ENCODE measurements at places on chromosomes 6 and 20.

DNA sequence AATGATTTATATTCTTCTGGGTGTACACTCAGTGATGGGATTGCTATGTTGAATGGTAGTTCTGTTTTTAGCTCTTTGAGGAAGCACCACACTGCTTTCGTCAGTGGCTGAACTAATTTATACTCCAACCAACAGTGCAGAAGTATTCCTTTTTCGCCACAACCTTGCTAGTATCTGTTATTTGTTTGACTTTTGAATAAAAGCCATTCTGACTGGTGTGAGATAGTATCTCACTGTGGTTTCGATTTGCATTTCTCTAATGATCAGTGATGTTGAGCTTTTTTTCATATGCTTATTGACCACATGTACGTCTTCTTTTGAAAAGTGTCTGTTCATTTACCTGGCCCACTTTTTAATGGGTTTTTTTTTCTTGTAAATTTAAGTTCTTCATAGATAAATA, 583.8 kb upstream of the ARID1B start:
- DNase-seq, result no peak

DNA sequence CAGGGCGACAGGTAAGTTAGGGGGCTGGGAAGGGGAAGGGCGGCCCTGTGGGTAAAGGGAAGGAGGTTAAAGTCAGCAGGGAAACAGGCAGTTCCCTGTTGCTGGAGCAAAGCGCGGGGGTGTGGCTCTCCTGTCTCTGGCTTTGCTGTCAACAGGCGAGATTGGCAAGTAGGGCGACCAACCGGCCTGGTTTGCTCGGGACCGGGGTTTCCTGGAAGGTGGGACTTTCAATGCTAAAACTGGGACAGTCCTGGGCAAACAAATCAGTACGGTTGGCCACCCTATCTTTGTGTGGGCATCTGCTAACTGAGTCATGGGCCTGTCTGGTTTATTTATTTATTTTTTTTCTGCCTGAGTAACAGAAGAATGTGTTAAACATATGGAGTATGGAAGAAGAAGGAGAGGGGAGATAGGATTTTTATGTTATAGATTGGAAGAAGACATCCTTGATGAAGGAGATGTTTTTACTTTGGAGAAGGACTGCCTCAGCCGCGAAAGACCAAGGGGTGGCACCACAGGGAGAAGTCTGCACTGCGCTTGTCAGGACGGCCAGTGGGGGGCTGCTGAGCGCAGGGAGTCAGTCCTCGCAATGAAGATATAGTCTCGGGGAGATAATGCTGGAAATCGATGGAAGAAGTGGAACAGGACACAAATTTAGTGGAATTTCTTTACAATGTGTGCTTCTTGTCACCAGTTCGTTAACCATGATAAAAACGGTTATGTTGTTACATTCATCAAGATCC, 43.4 kb upstream of the ESR1 start:
- DNase-seq, result peak; percentile 91

- no peak for DNase-seq
Measured at GRCh38 chr20:34403908-34404307, 40.8 kb downstream of the ITCH start.

DNA sequence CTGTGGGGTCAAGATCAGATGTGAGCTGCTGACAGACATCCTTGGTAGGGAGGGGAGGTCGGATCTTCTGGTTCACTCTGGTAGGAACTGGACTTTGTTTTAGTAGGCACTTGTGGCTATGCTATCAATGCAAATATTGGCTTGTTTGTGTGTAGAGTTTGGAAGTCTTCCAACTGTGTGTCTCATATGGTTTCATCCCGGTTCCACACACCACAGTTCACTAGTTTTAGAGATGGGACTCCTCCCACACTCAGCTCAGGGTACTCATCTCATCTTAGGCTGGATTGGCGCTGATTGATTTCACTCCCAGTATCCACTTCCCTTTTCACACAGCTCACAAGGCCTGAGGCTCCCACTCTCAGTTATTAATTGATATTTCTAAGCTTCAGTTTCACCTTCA, 161.3 kb downstream of the THBS2 start:
- no peak for DNase-seq

- peak; percentile 96 for DNase-seq
Measured at GRCh38 chr20:44960103-44960852, at the start of gene TOMM34. TOMM34 (minus strand) TSS chr20:44960397; CDS start chr20:44960333, 64 bp downstream.

DNA sequence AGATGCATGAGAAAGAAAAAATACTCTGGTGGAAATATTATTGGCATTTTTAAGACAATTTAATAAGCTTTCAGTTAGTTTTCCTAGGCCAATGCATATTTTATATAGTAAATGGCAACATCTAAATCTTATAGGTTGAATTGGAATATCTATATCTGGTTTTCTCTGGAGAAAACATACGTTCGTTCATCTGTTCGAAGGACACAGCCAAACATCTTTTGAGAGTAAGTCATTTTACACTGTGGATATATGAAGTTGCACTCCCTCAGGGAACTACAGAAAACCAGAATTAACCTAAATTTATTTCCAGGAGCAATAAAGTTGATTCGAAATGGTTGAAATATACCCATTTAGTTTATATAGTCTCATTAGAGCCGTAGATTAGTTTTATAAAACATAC, 49.0 kb downstream of the MYLIP start:
- DNase-seq, result no peak

DNA sequence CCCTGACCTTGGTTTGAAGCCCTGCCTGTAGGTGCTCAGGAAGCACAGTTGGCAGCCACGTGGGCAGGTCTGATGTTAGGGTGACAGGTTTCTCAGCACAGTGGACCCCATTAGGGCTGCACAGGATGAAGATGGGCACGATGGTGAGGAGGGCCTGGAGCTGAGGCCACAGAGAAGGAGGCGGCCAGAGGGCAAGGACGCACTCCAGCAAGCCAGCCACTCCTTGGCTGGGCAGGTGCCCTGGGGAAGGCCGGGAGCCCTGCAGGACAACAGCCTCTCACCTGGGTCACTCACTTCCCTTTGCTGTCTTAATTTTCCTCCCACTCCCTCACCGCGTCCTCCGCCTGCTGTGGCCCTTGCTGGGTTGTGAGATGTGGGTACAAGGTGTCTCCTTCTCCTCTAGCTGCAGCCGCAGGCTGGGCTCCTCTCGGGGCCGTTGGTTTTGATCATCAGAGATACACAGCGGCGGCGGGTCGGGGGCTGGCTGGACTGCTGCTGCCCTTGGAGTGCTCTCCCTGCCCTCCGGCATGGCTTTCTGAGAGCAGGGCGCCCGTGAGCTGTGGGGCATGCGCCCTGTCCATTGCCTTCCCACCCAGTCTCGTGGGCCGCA, 5.7 kb downstream of the OSBPL2 start:
- DNase-seq, result peak; percentile 62

DNA sequence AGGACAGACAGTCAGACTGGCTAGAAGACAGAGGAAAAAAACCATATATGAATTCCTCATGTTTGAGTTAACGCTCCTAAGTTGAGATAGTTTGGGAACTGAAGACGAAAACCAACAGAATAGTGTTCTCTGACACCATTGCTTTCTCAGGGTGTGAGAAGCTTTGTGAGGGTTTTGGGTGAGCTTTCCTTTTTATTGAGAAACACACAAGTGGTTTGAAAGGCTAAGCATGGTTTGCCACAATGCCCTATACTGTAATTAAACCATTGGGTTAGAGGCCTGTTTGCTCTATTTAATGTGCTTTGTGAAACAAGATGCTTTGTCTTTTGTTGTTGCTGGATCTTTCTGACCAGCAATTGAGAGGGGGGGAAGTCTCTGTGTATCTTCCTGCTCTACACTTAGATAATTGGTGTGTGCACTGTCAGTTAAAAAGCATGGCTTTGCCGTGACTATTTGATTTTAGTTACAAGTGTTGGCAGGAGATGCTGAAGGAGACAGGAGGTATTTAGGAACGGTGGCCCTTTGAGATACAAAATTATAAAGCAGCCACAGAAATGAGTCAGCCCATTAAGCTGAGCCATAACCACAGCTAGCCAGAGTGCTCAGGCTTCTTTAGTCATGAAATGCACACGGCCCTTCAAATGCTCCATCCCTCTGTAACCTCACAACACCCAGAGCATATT, 273.0 kb upstream of the PREP start:
- DNase-seq, result no peak

GRCh38 chr6:42454428-42454791, 2.7 kb upstream of the TRERF1 start:
- no peak for DNase-seq

GRCh38 chr6:38182426-38182825, 362.9 kb downstream of the ZFAND3 start:
- no peak for DNase-seq

DNA sequence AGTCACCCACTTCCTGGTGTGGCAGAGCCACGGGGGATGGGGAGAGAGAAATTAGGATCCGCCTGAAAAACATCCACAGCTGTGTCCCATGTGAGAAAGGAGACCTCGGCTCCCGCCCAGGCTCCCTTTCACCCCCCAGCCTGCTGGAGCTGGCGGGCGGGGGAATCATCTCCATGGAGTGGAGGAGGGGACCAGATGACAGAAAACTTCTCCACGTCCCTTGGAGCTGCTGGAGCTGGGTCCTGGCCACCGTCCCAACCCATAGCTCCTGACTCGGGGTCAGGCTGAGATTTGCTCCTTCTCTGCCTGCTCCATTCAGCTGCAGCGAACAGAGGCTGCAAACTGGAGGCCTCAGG, 113.8 kb downstream of the CEBPB start:
- peak; percentile 93 for DNase-seq

DNA sequence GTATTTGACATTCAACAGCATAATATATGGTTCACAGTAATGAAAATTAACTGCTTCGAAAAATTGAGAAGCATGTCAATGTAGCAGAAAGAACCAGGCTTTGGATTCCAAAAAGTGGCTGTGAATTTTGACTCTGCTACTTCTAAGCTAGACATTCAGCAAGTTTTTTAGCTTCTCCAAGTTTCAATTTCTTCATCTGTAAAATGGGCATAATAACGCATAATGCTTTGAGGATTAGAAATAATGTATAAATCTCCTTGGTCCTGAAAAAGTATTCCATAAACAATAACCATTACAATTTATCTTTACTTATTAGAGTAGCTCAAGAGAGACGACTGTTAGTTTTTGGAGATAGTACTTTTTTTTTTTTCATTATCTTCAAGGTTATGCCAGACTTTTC, 7.7 kb downstream of the BLTP3A start:
- no peak for DNase-seq

GRCh38 chr6:118186672-118187567, 279.9 kb downstream of the SLC35F1 start:
- DNase-seq, result no peak

DNA sequence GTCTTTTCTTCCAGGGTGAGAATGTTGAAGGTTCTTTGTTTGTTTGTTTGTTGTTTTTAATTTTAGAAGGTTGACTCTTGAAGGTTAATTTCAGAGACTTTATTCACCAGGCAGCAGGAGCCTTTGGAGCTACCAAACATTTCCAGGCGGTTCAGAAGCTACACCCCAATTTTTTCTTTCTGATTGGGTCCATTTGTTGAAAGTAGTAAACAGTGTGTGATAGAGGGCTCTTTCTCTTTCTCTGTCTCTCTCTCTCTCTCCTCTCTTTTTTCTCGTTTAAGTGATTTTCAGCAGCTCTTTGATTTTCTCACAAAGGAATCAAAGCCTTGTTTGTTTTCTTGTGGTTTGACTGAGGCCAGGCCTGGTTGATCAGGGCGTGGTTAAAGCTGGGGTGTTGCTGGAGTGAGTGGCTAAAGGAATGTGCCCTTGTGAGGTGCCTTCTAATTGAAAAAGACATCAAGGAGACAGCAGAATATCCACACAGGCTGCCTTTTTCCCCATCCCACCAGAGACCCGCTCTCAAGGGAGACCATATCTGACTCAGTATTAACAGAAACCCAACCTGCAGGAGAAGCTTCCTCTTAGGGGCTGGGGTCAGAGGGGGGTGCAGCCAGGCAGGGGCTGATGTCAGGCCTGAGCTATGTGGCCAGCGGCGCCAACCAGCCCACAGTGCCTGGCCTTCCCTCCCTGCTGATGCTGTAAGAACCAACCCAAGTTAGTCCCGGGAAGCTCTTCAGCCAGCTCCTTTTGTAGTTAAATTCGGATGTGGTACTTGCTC, 40.4 kb upstream of the NAA20 start:
- DNase-seq, result no peak

- DNase-seq, result no peak
Measured at GRCh38 chr20:51987812-51988211, 185.5 kb upstream of the SALL4 start.

- no peak for DNase-seq
Measured at GRCh38 chr6:162726947-162727321, 632 bp downstream of the PRKN start.

- DNase-seq, result no peak
Measured at GRCh38 chr6:52596371-52597028, 19.6 kb upstream of the TRAM2 start.

DNA sequence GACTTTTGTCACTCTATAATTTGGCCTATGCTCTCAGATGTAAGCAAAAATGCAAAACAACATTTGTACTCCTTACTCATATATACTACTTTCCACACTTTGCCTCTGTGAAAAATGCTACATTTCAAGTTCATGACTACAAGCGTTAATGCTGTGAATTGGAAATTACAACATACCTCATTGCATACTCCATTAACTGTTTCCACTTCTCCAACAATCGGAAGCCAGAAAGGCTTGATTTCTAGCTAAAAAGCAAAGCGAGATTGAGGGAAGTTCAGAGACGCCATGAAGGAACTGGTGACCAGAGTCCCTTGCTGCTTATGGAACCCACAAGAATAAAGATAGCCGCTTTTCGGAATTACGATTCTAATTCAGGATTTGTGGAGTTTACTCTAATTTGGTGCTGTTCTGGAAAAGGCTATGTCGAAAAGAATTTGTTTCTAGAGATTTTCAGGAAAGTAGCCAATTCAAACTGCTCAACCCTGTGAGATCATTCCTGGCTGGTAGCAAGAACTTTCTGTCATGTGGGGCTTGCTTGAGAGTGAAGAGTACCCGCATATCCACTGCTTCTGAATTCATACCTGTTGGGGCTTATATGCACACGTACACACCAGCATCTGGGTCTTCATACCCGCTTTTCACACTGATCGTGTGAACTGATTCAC, 98.0 kb upstream of the CITED2 start:
- no peak for DNase-seq
